ENCODE measurements at places on chromosomes 1 and 21.

DNA sequence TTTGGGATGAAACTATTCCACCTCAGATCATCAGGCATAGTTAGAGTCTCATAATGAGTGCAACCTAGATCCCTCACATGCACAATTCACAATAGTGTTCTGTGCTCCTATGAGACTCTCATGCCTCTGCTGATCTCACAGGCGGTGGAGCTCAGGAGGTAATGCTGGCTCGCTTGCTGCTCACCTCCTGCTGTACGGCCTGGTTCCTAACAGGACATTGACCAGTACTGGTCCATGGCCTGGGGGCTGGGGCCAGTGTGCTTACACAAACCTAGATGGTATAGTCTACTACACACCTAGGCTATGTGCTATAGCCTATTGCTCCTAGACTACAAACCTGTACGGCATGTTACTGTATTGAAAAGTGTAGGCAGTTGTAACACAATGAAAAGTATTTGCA is 448.4 kb downstream of the RPS6KC1 start:
- no peaks in the 10 kb centered on the region for H3K27me3 ChIP-seq
- no peak overlapping the region for H3K27ac ChIP-seq
- H3K36me3 ChIP-seq = no peaks in the 10 kb centered on the region
- H3K4me1 ChIP-seq = no peaks in the 10 kb centered on the region
- H3K4me3 ChIP-seq = no peak overlapping the region
- no peak for DNase-seq

- DNase-seq = no peak
- no peaks in the 10 kb centered on the region for H3K27me3 ChIP-seq
- H3K36me3 ChIP-seq = no peaks in the 10 kb centered on the region
Measured at GRCh38 chr1:1146596-1146995, 27.1 kb upstream of the TTLL10 start.

GRCh38 chr1:116325922-116326321 is 47.1 kb upstream of the ATP1A1 start:
- H3K27ac ChIP-seq = peak overlapping the region; percentile 44
- peak; percentile 51 for DNase-seq
- peaks cover 88% of the 10 kb centered on the region for H3K4me1 ChIP-seq
- no peaks in the 10 kb centered on the region for H3K36me3 ChIP-seq

- no peak overlapping the region for H3K4me3 ChIP-seq
- peak; percentile 65 for DNase-seq
- H3K27me3 ChIP-seq = no peaks in the 10 kb centered on the region
- H3K36me3 ChIP-seq = no peaks in the 10 kb centered on the region
- H3K4me1 ChIP-seq = peaks cover 13% of the 10 kb centered on the region
Measured at GRCh38 chr1:6343506-6344405, 49.8 kb downstream of the ACOT7 start.

DNA sequence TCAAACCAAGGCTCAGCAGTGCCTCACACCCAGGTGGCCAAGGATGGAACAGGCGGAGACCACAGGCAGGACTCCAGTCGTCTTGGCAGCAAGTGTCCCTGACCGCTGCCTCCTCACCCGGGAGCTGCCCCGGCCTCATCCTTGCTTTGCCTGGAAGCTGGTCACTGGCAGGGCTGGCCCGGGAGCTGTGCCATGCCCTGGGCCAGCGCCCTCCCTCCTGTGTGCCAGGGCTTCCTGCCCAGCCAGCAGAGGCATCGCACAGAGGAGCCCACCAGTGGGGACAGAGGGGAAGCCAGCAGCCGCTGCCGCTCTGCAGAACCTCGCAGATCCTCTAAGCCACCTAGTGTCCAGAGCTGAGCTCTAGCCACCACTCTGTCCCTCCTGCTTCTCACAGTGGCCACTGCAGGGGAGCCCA is 7.8 kb downstream of the CASZ1 start:
- peaks cover 21% of the 10 kb centered on the region for H3K27me3 ChIP-seq
- no peak overlapping the region for H3K27ac ChIP-seq
- no peak for DNase-seq

DNA sequence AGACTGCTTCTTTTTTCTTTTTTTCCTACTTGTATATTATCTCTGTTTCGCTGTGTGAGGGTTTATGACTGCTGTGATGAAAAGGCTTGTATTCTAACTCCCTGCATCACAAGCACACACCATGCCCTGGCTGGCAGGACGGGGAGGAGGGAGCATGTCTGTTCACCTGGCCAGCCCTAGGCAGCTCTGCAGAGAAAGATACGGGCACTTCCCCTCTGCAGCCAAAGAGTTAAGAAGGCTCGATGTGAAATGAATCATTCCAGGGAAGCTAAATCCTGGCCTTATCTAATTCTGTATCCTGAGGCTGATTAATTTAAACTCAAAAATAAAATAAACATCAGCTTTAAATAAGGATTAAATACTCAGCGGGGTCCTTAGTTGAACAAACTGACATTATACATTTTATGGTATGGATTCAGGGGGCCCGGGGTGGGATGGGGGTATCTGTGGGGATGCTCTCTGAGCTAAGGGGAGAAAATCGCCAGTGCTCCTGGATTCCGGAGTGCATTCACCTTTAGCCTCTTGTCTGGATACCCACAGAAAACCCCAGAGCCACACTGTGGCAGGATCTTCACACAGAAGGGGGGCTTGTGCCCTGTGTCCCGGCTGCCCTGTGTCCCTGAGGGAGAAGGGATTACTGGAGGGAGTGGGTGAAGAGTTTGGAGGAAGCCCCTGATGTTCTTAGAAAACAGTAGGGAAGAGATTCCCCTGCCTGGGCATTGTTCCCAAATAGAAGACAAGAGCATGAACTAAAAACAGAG is 321.5 kb downstream of the NPHP4 start:
- H3K36me3 ChIP-seq = no peaks in the 10 kb centered on the region
- no peak overlapping the region for H3K27ac ChIP-seq
- no peak overlapping the region for H3K4me3 ChIP-seq

DNA sequence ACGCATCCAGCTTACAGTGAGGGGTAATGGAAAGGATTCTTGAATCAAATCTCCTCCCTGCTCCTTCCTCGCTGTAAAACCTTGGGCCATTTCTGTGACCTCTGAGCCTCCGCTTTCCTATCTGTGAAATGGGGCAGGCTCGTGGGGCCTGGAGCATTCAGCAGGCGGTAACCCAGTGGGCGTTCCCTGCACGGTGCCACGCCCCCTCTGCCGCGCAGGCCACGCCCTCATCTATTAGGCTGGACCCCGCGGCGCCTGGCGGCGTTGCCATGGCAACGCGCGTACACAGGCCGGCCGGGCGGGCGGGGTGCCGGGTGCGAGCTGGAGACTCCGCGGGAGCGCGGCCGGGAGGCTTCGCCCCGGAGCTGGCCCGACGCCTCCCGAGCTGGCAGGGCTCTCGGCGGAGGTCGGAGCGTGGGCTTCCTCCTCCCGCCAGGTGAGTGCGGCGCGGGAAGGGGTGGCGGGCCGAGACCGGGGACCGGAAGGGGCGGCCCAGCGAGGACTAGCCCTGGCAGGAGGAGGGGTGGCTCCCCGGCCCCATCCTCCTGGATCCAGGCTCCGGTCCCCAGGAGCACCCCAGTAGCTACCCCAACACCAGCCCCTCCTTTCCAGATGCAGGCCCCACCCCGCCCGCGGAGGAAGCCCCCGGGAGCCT is at the start of gene FHAD1:
TSS of gene FHAD1 (plus strand) at position 264 of the 655 bp plus-strand sequence. CDS start 4,562 bp downstream, outside the sequence.
- H3K27ac ChIP-seq = no peak within 1 kb of the TSS
- peak; percentile 27 for DNase-seq
- no peak within 1 kb of the TSS for H3K4me3 ChIP-seq
- peaks cover 31% of the 10 kb centered on the region for H3K4me1 ChIP-seq
- no peaks in the 10 kb centered on the region for H3K36me3 ChIP-seq
